ENCODE measurements at places on chromosomes 2 and 18.

GRCh38 chr2:204321027-204321800 lies 224.1 kb upstream of the PARD3B start:
- H3K4me3 ChIP-seq: no peak overlapping the region
- H3K27ac ChIP-seq: peak overlapping the region; percentile 24
- no peaks in the 10 kb centered on the region for H3K36me3 ChIP-seq
- H3K27me3 ChIP-seq: no peaks in the 10 kb centered on the region
- no peak for DNase-seq

GRCh38 chr2:104078431-104079157 lies 775.3 kb upstream of the POU3F3 start:
- no peaks in the 10 kb centered on the region for H3K36me3 ChIP-seq
- no peaks in the 10 kb centered on the region for H3K27me3 ChIP-seq
- no peak overlapping the region for H3K27ac ChIP-seq
- no peak overlapping the region for H3K4me3 ChIP-seq
- DNase-seq: no peak

DNA sequence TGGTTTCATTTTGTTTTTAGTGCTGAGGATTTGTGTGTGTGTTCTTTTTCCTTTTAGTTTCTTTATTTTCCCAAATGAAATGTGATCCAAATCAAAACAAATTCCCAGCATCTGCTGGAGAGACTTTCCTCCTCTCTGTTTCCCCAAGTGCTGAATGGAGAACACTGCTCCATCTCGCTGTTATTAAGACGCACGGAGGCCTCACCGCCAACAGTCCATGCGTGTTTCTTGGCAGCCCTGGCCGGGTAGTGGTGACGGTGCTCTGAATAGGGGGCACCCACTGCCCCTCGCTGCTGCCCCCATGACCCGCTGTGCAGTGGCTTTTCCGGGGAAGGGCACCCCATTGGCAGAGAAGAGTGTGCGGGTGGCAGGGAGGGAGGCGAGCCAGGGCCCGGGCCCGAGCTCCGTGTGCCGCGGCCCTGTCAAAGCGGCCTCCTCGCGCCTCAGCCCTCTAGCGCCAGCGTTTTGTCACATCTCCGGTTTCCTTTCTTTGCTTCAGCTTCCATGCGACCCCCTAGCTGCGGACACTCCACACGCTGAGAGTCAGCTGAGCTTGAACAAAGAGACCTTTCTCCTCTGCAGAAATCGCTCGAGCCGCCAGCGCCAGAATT lies 473.7 kb upstream of the SALL3 start:
- no peaks in the 10 kb centered on the region for H3K4me1 ChIP-seq
- no peaks in the 10 kb centered on the region for H3K36me3 ChIP-seq
- DNase-seq: no peak
- no peaks in the 10 kb centered on the region for H3K27me3 ChIP-seq

DNA sequence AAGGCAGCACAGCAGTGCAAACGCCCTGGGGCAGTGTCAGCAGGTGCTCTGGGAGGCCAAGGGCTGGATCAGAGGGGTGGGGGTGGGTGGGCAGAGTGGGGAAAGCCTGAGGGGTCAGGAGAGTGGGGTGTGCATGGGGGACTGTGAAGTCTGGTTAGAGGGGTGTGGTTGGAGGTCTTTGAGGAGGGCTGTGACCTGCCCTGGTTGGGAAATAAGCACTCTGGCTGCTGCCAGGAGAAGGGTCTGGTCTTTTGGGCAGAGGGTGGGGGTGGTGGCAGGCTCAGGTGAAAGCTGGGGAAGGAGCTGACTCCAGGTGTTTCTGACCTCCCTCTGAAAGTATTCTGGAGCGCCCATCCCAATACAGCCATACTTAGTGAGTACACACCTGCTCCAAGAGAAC lies 4.2 kb downstream of the ALPI start:
- H3K36me3 ChIP-seq: no peaks in the 10 kb centered on the region
- H3K4me1 ChIP-seq: no peaks in the 10 kb centered on the region
- no peaks in the 10 kb centered on the region for H3K27me3 ChIP-seq
- no peak for DNase-seq
- no peak overlapping the region for H3K4me3 ChIP-seq
- no peak overlapping the region for H3K27ac ChIP-seq

All from vagina (tissue), 2 donors.